Activated naive CD8-positive, alpha-beta T cell treated with anti-CD3 and anti-CD28 coated beads for 36 hours (primary cell): ENCODE measurements at places on chromosomes 5 and 9. TPM values are rescaled to one million over a fixed set of nuclear protein-coding genes. Genes with fewer than 3 reads are reported as not detected.

SLC1A1 gene
- 0.23 TPM for total RNA-seq

OTULIN gene
- total RNA-seq = 68.9 TPM

ZNF483 gene
- total RNA-seq = 1.5 TPM

DNA sequence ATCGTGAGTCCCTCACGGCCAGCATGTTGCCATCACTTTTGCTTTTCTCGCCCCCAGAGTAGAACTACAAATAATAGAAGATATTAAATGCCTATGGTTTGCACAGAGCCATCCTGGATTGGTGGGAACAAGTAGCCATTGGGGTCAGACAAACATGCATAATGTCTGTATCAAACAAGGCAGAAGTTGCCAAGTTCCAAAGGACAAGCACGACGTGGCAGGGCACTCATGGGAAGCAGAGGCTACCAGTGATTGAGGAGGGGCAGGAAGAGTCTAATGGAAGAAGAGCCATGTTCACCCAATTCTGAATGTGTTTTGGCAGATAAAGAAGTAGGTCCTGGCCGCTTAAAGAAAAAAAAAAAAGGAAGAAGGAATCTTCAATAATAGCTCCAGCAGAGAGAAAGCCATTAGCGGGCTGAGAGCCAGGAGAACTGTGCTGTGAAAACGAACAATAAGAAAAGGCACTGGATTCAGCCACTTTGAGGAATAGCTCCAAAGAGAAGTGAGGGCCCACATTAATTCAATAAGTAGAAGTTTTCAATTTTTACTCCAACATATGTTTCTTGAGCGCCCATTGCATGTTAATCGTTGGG is 153.7 kb upstream of the ADCY2 start:
- H3K27ac ChIP-seq = no peak overlapping the region
- no peak for DNase-seq
- no peaks in the 10 kb centered on the region for H3K36me3 ChIP-seq
- H3K4me3 ChIP-seq = no peak overlapping the region
- no peaks in the 10 kb centered on the region for H3K4me1 ChIP-seq
- H3K27me3 ChIP-seq = no peaks in the 10 kb centered on the region

DNA sequence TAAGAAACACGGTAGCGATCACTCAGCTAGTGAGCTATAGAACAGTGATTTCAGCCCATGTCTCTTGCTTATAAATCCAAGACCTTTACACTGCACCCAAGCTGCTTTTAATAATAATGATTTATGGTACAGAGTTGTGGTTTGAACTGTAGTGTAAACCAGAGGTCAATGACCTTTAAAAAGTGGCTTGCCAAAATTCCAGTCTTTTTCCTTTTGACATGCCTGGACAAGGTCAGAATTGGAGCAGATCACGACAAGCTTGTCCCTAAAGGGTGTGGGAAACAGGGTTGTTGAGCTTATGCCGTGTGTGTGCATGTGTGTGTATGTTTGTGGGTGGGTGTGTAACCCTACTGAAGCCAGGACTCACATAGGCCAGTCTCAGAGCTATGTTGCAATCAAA is 225.3 kb upstream of the CLINT1 start:
- H3K27me3 ChIP-seq = peaks cover 18% of the 10 kb centered on the region
- H3K27ac ChIP-seq = no peak overlapping the region
- H3K4me3 ChIP-seq = no peak overlapping the region
- H3K36me3 ChIP-seq = no peaks in the 10 kb centered on the region
- H3K4me1 ChIP-seq = no peaks in the 10 kb centered on the region
- DNase-seq = no peak

NEURL1B gene
- total RNA-seq = 0.10 TPM

FGF10 gene
- not detected for total RNA-seq

GRCh38 chr5:9500625-9501024 is 45.2 kb downstream of the SEMA5A start:
- peaks cover 4% of the 10 kb centered on the region for H3K27me3 ChIP-seq
- no peak overlapping the region for H3K27ac ChIP-seq
- no peak overlapping the region for H3K4me3 ChIP-seq
- no peaks in the 10 kb centered on the region for H3K4me1 ChIP-seq
- DNase-seq = no peak
- no peaks in the 10 kb centered on the region for H3K36me3 ChIP-seq

GRCh38 chr9:121718084-121718483 is 66.7 kb downstream of the DAB2IP start:
- H3K36me3 ChIP-seq = no peaks in the 10 kb centered on the region
- H3K27me3 ChIP-seq = no peaks in the 10 kb centered on the region
- DNase-seq = no peak
- H3K27ac ChIP-seq = no peak overlapping the region

GRCh38 chr9:93814077-93814956 is 140.8 kb downstream of the BARX1 start:
- no peaks in the 10 kb centered on the region for H3K36me3 ChIP-seq
- no peak overlapping the region for H3K4me3 ChIP-seq
- DNase-seq = no peak
- no peak overlapping the region for H3K27ac ChIP-seq
- peaks cover 39% of the 10 kb centered on the region for H3K27me3 ChIP-seq
- no peaks in the 10 kb centered on the region for H3K4me1 ChIP-seq

GRCh38 chr5:179488975-179489374 is 61.4 kb upstream of the RUFY1 start:
- no peak overlapping the region for H3K27ac ChIP-seq
- no peaks in the 10 kb centered on the region for H3K36me3 ChIP-seq
- H3K4me3 ChIP-seq = no peak overlapping the region
- DNase-seq = no peak
- H3K27me3 ChIP-seq = peaks cover 4% of the 10 kb centered on the region

- H3K4me1 ChIP-seq = peaks cover 29% of the 10 kb centered on the region
- H3K36me3 ChIP-seq = peaks cover 39% of the 10 kb centered on the region
Observed at GRCh38 chr9:94801681-94802080, 75.2 kb downstream of the AOPEP start.

- H3K4me3 ChIP-seq = peak overlapping the region; percentile 90
- no peaks in the 10 kb centered on the region for H3K27me3 ChIP-seq
Observed at GRCh38 chr9:136409557-136410455, 608 bp downstream of the ENTR1 start.

DAB2IP gene
- 0.33 TPM for total RNA-seq

N4BP3 gene
- 12.9 TPM for total RNA-seq

DNA sequence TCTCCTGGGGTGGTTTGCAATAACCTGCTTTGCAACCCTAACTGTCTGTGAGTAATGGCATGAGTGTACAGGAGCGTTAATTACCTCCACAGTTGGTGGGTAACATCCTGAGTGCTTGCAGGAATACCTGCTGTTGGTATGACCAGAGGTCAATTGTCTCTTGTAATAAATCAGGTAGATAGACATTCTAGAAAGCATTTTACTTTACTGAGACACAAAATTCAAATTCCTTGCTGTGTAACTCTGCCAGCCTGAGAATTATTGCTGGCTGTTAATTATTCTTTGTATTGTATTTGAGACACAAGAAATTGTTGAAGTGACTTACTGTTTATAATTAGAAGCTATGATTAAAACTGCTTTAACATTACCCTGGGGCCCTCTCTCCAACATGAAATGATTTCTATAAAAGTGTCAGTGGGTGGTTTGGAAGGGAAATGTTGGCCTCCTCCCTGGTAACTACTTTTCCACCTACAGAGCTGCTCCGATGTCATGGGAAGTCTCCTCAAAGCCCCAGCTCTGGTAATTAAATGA is 150.8 kb upstream of the ADCY2 start:
- no peak overlapping the region for H3K4me3 ChIP-seq
- no peaks in the 10 kb centered on the region for H3K4me1 ChIP-seq
- H3K36me3 ChIP-seq = no peaks in the 10 kb centered on the region
- no peaks in the 10 kb centered on the region for H3K27me3 ChIP-seq
- no peak for DNase-seq
- no peak overlapping the region for H3K27ac ChIP-seq

GRCh38 chr9:98484162-98484561 is 224.6 kb downstream of the GABBR2 start:
- H3K4me1 ChIP-seq = no peaks in the 10 kb centered on the region
- H3K4me3 ChIP-seq = no peak overlapping the region
- H3K27ac ChIP-seq = no peak overlapping the region
- peaks cover 11% of the 10 kb centered on the region for H3K27me3 ChIP-seq
- H3K36me3 ChIP-seq = no peaks in the 10 kb centered on the region

C5orf58 gene
- total RNA-seq = not detected

- no peak overlapping the region for H3K27ac ChIP-seq
- no peaks in the 10 kb centered on the region for H3K27me3 ChIP-seq
- no peak overlapping the region for H3K4me3 ChIP-seq
Observed at GRCh38 chr5:60489377-60489776, 210.6 kb downstream of the DEPDC1B start.

- peaks cover 19% of the 10 kb centered on the region for H3K36me3 ChIP-seq
- no peak for DNase-seq
- H3K4me1 ChIP-seq = peaks cover 62% of the 10 kb centered on the region
- H3K27me3 ChIP-seq = no peaks in the 10 kb centered on the region
- peak overlapping the region; percentile 63 for H3K27ac ChIP-seq
Observed at GRCh38 chr5:80973027-80973426, 12.9 kb downstream of the RASGRF2 start.

DNA sequence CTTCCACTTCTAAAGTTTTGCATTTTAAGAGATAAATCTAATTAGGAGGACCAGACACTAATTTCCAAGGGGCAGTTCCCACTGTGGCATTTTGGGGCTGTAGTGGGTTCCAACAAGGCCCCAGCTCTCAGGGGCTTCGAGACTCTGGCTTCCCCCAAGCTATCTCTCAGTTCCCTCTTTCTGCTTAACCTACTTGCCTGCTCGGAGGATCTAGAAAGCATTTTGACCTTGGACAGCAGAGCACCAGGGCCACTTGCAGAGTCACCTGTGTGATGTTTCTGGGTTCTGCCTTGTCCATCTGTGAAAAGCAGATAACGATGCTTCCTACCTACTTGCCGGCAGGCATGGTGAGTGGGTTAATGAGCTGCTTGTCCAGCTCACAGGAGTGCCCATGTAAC is 175.4 kb downstream of the MED10 start:
- H3K27ac ChIP-seq = no peak overlapping the region
- H3K4me3 ChIP-seq = no peak overlapping the region
- DNase-seq = no peak
- H3K4me1 ChIP-seq = no peaks in the 10 kb centered on the region
- H3K36me3 ChIP-seq = no peaks in the 10 kb centered on the region

EPB41L4B gene
- 0.74 TPM for total RNA-seq

GRCh38 chr5:1409381-1410110 is 35.7 kb downstream of the SLC6A3 start:
- DNase-seq = peak; percentile 10
- H3K27me3 ChIP-seq = peaks cover 19% of the 10 kb centered on the region
- H3K4me3 ChIP-seq = no peak overlapping the region
- H3K27ac ChIP-seq = no peak overlapping the region

DNA sequence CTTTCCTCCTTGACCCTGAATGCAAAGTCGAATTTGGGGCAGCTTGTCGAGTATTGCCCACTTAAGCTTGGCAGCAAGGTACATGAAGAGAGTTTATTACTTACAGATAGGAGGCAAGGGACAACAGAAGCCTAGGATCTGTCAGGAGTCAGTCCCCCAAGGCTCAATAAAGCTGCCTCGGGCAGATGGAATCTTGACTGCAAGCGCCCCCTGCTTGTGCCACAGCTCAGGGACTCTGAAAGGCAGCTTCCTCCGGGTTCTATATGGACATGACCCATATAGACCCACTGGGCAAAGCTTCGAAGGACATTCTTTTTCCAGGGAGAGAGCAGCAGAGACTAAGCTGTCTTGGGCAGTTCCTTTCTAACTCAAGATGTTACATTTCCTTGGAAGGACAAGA is 971.5 kb downstream of the EFNA5 start:
- H3K27ac ChIP-seq = no peak overlapping the region
- H3K27me3 ChIP-seq = no peaks in the 10 kb centered on the region
- H3K4me1 ChIP-seq = no peaks in the 10 kb centered on the region
- no peak for DNase-seq

DNA sequence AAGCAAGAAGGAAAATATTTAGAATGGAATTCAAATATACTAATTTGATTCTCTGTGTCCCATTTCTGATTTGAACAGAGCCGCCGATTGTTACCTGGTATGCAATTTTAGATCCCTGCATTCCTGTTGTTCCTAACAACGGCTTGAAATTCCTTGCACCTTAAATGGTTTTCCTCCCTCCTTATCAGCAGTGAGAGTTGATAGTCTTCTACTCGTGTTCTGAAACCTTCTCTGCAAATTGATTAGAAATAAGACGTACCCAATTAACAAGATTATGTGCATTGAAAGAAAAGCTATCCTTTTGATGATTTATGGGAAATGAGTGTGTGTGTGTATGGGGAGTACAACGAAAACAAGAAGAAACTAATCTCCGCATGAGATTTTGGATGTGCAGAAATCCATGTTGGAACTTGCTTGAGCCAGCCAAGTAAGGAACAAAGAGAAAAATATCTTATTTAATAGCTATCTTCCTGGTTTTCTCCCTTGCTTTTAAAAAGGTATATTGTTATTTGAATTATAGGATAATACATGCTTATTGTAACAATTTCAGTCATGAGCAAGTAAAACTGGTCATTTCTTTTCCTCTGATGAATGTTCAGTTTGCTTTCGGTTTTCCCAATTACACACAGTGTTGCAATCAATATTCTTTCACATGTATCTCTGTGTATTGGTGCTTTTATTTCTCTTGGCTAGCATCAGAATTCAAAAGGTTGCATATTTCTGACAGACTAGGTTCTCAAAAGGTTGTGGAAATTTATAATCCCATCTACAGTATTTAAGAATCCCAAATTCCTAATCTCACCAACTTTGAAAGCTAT is 211.1 kb upstream of the ACTBL2 start:
- H3K27ac ChIP-seq = no peak overlapping the region
- peaks cover 16% of the 10 kb centered on the region for H3K27me3 ChIP-seq
- no peak for DNase-seq
- H3K36me3 ChIP-seq = no peaks in the 10 kb centered on the region
- H3K4me3 ChIP-seq = no peak overlapping the region
- no peaks in the 10 kb centered on the region for H3K4me1 ChIP-seq

PCDHB9 gene
- not detected for total RNA-seq

DNA sequence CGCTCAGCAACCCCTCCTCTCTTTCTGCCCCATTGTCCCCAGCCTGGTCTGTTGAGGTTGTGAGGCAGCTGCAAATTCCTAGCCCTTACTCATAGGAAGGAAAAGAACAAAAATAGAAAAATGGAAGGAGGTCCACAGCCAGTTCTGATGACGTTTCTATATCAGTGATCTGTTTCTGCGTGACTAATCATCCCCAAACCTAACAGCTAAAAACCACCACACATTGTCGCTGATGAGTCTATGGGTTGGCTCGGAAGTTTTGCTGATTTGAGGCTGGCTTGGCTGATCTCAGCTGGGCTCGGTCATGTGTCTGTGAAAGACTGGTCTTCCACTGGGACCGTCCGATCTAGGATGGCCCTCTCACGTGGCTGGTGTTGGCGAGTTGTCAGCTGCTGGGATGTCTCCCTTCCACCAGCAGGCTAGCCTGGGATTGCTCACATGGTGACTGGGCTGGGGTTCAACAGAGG is 200.6 kb upstream of the ZNF618 start:
- no peak overlapping the region for H3K27ac ChIP-seq
- peaks cover 43% of the 10 kb centered on the region for H3K27me3 ChIP-seq
- DNase-seq = no peak
- no peak overlapping the region for H3K4me3 ChIP-seq
- H3K4me1 ChIP-seq = peaks cover 6% of the 10 kb centered on the region

GNA14 gene
- not detected for total RNA-seq

BRD3 gene
- 32.3 TPM for total RNA-seq

ANKRD20A1 gene
- not detected for total RNA-seq

ORM2 gene
- not detected for total RNA-seq
